ENCODE measurements at places on chromosomes 5 and 9.

- no peak for DNase-seq
These were observed 7.8 kb downstream of the MED10 start for GRCh38 chr5:6370580-6370979.

- no peak for DNase-seq
These were observed 1.6 kb downstream of the ARSI start for GRCh38 chr5:150301170-150301505.

DNA sequence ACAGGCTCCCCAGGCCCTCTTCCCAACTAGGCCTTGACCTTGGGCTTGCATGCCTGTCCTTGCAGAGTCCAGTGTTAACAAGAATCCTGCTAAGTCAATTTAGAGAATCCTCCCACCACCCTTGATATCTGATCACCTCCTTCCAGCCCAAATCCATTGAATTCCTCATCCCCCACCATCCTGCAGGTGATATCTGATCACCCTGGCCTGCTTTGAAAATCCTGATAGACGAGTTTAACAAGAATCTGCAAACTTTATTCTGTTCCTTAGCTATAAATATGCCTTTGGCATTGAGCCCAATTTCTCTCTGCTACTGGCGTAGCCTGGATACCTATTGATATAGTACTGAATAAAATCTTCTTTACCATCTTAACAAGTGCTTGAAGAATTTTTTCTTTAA lies 125.5 kb downstream of the DIRAS2 start:
- DNase-seq: no peak

DNA sequence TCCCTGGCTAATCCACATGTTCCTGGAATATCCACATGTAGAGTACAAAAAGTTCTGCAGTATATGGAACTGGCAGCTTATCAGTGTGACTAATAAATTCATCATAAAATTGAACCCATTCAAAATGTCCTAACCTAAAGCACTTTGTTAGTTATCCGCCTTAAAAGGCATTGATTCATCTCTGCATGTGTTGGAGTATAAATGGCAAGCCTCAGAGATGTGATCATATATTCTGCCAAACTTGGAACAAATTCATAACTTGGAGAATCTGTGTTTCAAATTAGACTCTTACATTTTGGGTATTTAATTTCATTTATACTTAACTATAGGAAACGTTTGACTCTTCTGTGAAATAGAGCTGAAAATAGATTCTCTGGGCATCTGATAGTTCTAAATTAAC lies 25.2 kb upstream of the NREP start:
- DNase-seq: no peak

DNA sequence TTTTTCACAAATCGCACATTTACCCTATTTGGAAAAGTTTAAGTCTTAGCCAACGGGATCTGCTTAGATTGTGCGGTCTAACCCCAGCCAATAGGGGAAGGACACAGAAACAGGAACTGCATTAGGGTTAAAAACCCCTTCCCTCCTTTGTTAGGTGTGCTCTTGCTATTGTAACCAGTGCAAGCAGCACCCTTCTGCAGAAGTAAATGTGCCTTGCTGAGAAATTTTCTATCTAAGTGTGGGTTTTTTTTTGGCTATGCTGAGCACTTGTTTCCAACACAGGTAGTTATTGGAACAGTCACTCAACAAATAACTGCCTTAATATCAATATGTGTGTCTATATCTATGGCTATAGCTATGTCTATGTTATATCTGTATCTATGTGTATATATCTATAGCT lies 190.0 kb downstream of the TRIM32 start:
- no peak for DNase-seq

GRCh38 chr9:95923794-95924193 lies 48.3 kb downstream of the ERCC6L2 start:
- DNase-seq: no peak

- DNase-seq: no peak
These were observed 613 bp upstream of the COL15A1 start for GRCh38 chr9:98942906-98943681.

DNA sequence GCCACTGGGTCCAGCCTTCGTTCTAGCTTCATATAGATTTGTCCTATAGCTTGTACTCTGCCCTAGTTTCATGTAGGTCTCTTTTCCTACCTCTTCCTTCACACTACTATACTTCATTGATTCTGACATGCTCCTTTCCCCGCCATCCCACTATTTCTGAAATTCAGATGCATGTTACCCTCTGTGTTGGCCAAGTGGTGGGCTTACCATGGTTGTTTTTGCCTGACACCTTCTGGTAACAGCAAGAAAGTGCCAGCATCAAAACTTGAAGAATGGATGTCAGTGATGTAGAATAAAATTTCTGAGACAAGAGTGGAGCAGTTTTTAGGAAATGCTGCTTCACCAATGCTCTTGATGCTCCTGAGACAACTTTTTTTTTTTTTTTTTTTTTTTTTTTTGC lies 19.5 kb upstream of the SERINC5 start:
- no peak for DNase-seq

DNA sequence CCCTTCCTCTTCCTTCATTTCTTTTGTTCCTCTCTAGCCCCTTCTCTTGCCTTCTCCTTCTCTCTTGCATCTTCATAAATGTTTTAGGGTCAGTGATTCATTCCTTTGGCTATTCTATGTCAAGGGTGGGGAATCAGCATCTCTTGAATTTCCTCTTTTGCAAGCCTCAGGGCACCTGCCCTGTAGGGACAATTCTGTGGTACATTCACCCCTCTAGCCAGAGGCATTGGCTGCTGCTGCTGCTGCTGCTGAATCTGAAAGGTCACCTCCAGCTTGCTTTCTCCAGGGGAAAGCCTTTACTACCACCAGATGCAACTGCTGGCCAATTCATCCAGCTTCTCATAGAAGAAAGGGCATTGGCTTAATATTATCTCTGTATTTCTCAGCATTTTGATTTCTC lies 87.3 kb downstream of the INSYN2B start:
- no peak for DNase-seq

GRCh38 chr9:88757406-88758010 lies 222.5 kb downstream of the NXNL2 start:
- DNase-seq: no peak

DNA sequence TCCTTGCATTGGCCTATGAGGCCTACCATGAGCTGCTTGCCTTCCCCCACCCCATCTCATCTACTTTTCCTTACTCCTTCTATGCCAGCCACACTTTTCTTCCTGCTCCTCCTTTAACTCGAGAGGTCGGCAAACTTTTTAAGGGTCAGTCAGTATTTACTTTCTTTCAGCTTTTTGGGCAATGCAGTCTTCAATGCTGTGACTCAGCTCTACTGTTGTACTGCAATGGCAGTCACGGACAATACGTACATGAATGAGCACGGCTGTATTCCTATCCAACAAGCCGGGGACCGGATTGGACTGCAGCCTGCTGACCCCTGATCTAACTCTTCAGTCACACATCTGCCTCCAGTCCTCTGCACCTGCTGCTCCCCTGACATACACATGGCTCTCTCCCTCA lies 602 bp upstream of the ACTL7A start:
- no peak for DNase-seq

- DNase-seq: no peak
These were observed 80.6 kb upstream of the SMIM23 start for GRCh38 chr5:171705036-171705435.

DNA sequence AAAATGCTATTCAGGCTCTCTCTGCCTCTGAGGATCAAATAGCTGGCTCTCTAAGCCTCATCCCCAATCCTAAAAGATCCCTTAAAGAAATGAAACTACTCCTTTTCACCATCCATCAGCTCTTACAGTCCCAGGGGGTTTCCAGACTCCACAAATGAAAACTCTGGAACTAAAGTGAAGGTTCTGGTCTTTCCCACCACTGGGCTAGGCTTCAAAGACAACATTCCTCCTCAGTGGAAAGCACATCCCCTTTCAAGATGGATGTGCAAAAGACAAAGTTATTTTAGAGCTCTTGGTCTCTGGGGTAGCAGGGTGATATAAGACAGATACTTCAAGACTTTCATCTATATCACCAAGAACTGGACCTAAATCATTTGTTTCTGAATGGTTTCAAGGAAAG lies 106.9 kb downstream of the DCP2 start:
- no peak for DNase-seq

- DNase-seq: no peak
These were observed 55.4 kb downstream of the BNC2 start for GRCh38 chr9:16815079-16815478.

DNA sequence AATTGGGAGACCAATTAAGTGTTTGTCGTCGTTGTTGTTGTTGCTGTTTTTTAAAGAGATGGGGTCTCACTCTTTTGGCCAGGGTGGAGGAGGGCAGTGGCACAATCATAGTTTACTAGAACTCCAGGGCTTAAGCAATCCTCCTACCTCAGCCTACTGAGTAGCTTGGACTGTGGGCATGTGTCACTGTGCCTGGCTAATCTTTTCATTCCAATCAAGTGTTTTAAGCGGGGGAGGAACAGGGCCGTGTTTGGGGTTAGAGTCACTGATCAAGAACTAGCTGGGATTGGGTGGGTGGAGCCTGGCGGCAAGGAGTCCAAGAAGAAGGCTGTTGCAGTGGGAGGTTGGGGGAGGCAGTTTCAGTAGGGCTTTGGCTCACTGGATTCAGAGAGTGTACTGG lies 13.8 kb downstream of the SNX30 start:
- no peak for DNase-seq

- no peak for DNase-seq
These were observed 619.4 kb downstream of the SLCO4C1 start for GRCh38 chr5:101676646-101677045.

DNA sequence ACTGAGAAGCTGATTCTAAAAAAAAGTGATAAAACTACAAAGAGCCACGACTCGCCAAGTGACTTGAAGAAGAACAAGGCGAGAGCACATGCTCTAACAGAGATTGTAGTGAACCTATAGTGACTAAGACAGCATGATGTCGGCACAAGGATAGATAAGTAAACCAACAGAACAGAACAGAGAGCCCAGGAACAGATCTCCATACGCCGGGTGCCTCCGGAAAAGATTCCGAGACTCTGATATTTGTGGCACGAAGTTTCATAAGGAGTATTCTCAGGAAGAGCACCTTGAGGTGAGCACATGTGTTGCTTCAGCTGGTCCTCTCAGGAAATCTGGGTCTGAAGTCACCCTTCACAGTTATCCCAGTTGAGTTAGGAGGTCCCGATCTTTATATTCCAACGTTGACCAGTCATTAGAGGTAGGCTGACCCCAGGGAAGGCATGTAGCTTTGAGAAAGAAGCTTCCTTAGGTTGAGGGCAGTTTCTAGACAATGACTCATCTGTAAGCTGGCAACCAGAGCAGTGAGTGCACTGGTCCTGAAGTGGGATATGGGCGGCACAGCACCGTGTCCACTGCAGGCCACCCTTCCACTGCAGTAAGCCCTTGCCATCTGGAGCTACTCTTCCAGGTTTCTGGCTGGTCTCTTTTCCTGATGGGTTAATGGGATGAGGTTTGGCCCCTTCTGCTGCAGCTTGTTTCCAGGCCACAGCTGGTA lies 13.6 kb upstream of the CLK4 start:
- DNase-seq: no peak

- DNase-seq: no peak
These were observed 190.6 kb downstream of the MPDZ start for GRCh38 chr9:13088720-13089427.

- no peak for DNase-seq
These were observed 53.2 kb downstream of the ZNF474 start for GRCh38 chr5:122182491-122182921.

- no peak for DNase-seq
These were observed 86.9 kb downstream of the NFIB start for GRCh38 chr9:14226855-14227532.

GRCh38 chr9:19938990-19939733 lies 150.3 kb upstream of the SLC24A2 start:
- DNase-seq: no peak

- no peak for DNase-seq
These were observed 977.9 kb upstream of the NUDT12 start for GRCh38 chr5:104540448-104540847.

GRCh38 chr9:120787933-120788332 lies 5.3 kb downstream of the FBXW2 start:
- no peak for DNase-seq

DNA sequence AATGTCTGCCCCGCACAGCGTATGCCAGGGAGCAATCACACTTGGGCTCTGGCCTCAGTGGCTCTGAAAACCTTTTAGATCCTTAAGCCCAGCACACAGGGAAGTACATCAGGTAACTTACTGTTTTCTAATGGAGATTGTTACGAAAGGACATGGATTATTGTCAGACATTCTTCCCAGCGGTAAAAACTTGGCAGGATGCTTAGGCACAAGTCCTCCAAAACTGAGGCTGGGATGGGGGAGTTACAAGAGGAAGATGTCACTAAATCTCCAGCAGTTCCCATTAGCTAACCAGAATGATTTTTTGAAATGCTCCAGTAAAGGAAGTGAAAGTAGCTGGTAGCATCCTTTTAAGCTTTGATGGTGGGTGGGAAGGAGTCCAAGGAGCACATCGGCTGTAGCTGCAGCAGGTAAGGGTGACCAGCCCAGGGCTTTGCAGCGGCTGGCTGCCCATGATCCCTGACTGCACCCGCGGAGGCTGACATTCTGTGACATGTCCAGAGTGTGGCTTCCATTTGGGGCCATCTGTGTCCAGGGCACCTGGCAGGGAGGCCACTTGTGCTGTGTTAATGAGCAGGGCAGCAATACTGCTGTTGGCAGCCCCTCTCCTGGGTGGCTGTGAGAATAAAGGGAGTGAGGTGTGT lies 165.8 kb downstream of the GADD45G start:
- no peak for DNase-seq

- DNase-seq: no peak
These were observed 270.4 kb downstream of the EFNA5 start for GRCh38 chr5:107400328-107400727.

GRCh38 chr9:106707291-106707690 lies 155.7 kb upstream of the ZNF462 start:
- no peak for DNase-seq

DNA sequence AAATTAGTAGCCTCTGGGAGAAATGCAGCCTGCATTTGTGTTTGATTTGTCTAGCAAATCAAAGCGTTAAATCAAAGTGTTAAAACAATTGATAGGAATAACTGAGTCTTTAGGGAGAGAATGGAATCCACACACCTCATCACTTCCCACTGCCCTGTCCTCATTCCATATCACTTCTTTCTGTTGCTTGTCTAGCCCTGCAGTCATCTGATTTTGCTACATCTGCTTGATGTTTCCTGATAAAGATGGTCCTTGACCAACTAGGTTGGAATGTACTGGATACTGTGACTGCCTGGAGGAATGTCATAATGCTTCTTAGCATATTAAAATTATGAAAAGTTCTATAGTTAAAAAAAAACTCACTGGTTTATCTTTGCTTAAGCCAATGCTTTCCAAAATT lies 119.9 kb downstream of the DOCK2 start:
- DNase-seq: no peak

- DNase-seq: no peak
These were observed 181.3 kb upstream of the DMRT1 start for GRCh38 chr9:660227-660626.

DNA sequence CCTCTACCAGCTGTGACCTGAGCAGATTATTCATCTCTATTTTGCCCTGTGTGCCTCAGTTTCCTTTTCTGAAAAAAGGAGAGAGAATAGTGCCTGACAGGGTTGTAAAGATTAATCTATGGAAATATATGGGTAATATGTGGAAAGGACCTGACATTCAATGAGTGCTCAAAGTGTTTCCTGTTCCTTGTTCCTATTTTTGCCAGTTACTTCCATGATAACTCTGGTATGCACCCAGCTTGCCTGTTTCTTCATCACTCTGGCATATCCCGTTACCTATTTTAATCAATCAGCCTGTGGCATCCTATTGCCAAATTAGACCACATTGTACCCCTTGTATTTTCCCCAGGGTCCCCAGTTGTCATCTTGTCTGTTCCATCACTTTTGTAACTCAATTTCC lies 3.6 kb upstream of the ARAP3 start:
- DNase-seq: no peak

- DNase-seq: no peak
These were observed 58.6 kb downstream of the ITGA1 start for GRCh38 chr5:52846182-52846842.
